ENCODE measurements at places on chromosomes 3 and 15. TPM values are rescaled to one million over a fixed set of nuclear protein-coding genes. Genes with fewer than 3 reads are reported as not detected.

CHL1 gene
- 67.0 TPM for total RNA-seq

LMAN1L gene
- 72.9 TPM for total RNA-seq

MAP6D1 gene
- total RNA-seq = 2.2 TPM

GRCh38 chr3:149792452-149793270 lies at the start of gene ANKUB1:
ANKUB1 (minus strand) TSS chr3:149792554; CDS start chr3:149792366, 188 bp downstream.
- no peak for DNase-seq

GRCh38 chr3:29338377-29338776 lies 57.5 kb downstream of the RBMS3 start:
- no peak for DNase-seq

DNA sequence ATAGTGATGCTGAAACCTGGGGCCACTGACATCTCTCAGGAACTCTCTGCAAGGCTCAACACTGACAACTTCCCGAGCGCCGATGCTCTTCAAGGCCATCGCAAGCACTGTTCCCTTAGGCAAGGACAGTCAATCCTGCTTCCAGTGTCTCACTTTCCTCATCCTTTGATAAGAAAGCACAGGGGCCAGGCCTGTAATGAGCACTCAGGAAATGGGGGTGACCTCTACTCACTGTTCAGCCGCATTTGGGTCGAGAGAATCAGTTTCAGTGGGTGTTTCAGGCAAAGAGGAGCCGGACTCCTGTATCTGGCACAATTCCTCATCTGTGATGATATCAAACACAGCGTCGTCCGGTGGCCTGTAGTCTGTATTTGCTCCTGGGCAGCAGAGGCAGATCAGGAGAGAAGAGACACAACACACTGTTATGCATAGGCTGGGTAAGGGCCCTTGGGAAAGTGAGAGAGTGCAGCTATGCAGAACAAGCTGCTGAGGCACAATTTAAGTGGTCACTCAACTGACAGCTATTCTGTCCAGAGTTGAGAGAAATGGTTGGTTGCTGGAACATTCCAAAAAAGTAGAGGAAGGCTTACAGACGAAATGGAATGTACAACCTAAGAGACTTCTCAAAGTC lies 11.9 kb downstream of the CXCR6 start:
- DNase-seq = no peak

GRCh38 chr3:160399125-160400029 lies at the start of the genes IFT80 and SMC4:
IFT80 (minus strand) TSS chr3:160399225; CDS start chr3:160384600, 14,625 bp downstream.
SMC4 (plus strand) TSS chr3:160399650; CDS start chr3:160400827, 1,177 bp downstream.
- peak; percentile 96 for DNase-seq

DNA sequence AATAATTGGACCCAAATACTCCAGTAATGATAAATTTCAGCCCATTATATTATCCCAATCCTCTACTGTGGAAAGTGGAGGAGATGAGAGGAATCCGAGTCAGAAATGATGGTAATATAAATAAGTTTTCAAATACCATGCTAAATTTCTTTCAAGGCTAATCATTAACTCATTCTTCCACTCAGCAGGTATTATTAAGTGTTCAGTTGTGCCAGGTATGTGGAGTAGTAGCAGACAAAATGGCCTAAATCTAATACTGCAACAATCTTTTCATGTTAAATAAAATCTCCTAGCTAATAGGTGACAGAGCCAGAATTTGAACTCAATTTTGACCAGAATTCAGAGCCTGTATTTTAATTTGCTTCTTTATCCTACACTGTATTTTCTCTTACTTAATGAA lies 538.6 kb upstream of the ROBO2 start:
- no peak for DNase-seq

GRCh38 chr3:138594935-138595610 lies 1.0 kb upstream of the CEP70 start:
- DNase-seq = no peak

DNA sequence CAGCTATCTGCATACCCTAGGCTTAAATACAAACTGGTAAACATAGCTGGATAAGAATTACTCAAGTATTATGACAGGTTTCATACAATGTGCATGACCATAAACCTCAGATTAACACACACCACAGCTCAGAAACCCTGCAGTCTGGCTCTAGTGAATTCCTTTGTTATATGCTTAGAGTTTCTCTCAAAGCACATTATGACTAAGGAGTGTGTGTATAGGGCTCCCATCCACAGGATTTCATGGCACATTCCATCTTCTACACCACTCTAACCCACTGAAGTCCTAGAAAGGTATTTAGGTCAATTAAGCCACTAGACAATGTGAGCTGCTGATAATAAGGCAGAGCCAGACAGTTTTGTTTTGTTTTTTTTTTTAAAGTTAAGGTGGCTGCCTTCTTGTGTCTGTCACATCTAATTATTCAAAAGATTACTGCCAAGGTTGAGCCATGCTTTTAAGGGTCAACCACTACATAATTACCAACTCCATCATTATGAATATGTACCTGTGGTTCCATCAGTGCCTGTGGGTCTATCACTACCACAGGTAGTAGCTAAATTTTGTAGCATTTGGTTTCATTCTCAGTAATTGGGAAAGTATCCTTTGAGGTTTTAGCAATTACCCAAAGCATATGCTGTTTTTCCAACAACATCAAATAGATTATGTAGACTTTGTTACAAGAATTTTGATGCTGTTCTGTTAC lies 107.0 kb downstream of the ALCAM start:
- DNase-seq = no peak

DNA sequence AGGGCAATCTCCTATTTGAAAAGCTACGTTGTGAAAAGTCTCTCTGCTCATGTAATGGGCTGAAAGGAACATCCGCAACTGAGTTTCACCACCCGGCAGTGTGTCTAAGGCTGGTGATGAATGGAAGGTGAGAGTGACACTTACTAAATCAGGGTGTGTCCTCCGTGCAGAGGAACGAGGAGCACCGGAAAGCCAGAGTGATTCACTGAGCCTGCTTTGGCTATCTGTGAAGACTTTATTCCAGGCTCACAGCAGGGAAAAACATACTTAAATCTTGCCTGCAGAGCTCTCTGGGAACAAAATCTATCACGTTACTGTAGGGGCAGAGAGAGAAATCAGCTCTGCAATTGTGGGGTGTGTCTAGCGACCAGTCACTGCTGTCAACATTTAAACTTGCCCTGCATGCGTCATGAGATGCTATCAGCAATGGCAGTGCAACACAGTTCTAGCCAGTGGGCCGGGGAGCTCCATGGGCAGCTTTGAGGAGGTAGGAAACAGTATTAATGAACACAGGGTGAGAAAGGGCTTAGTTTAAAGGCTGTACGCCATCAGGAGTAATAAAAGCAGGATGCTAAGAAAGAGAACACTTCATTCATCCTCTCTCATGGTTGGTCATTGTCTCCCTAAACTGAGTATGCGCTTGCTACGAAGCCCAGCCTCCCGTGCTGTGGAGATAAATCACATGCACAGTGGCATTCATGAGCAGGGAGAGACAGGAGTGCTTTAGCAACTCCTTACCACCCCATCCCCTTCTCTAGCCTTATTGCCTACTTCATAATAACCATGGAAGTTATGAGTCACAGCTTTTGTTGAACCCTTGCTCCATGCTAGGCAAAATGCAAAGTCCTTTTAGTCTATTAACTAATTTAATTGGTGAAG lies 542.7 kb upstream of the ADAMTS9 start:
- DNase-seq = no peak

DNA sequence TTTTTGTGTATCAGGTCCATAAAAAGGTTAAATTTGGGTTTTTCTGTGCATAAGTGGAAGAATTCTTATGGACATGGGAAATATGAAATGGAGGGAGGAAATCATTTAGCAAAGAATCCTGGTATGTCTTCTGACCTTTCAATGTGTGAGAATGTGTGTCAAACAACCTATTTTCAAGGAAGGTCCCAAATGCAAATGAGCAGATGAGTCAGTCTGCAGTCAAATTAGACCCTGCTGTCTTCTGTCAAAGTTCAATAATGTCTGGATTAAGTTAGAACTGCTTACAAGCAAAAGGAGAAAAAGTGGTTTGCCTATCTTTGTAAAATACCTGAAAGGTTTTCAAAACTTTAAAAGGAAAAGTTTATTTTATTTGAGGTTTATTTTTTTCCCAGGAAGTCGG lies 15.3 kb downstream of the FBN1 start:
- DNase-seq = no peak

DNA sequence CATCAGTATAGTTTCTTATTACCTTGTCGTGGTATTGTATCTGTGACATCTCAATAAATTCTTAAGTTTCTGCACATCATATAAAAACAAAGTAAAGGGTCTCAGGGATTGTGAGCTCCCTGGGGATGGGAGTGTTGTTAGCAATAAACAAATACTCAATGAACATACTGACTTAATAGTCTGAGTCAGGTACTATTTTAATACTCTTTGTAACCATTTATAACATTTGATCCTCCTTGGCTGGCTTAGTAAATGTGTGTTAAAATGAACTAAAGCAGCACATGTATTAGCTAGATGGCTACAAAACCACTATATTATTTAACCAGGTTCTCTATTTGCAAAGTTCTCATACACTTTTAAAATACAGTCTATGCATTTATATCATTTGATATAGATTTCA lies 1.8 kb downstream of the ICE2 start:
- no peak for DNase-seq

GRCh38 chr15:70385711-70386110 lies 288.0 kb upstream of the TLE3 start:
- DNase-seq = no peak

GRCh38 chr15:39413558-39413957 lies 167.3 kb upstream of the THBS1 start:
- no peak for DNase-seq

DNA sequence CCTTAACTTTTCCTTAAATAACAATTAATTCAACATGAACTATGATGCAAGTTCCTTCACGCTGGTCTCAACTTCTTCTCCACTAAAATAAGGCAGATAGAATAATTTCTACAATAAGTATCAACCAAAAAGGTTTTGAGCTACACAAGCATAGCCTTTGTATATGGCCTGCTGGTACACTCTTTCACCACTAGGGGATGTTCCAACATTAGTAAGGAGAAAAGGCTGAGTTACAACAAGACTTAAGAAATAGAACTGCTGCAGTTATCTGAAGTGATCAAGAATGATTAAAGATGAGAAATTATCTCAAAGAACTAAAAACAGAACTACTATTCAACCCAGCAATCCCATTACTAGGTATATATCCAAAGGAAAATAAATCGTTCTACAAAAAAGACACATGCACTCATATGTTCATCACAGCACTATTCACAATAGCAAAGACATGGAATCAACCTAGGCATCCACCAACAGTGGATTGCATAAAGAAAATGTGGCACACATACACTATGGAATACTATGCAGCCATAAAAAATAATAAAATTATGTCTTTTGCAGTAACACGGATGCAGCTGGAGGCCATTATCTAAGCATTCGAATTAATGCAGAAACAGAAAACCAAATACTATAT lies 14.4 kb downstream of the ATP13A3 start:
- no peak for DNase-seq

- no peak for DNase-seq
Measured at GRCh38 chr3:141385406-141386125, 17.3 kb downstream of the ZBTB38 start.

DNA sequence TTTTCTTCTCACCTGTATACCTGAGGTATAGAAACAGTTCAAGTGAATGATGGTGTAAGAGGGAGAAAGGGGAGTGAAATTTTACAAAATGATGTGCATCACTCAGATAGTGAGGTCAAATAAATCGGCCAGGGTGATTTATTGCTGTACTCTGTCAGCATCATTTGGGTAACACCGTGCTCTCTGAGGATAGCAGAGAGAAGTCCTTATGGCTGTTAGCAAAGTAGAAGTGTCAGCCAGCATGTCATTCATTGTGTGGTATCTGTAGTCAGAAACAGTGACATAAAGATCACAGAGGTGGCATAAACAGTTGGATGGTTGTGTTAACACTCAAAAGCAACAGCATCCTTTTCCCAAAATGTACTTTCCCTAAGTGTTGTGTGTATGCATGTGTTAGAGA lies 53.4 kb downstream of the PSMD6 start:
- DNase-seq = no peak

GRCh38 chr15:81924729-81925128 lies 121.1 kb downstream of the MEX3B start:
- DNase-seq = no peak
